ENCODE measurements at places on chromosomes 1 and 21. TPM values are rescaled to one million over a fixed set of nuclear protein-coding genes. Genes with fewer than 3 reads are reported as not detected.

- DNase-seq = no peak
Observed at GRCh38 chr1:67355745-67356424, 48.2 kb downstream of the IL12RB2 start.

DNA sequence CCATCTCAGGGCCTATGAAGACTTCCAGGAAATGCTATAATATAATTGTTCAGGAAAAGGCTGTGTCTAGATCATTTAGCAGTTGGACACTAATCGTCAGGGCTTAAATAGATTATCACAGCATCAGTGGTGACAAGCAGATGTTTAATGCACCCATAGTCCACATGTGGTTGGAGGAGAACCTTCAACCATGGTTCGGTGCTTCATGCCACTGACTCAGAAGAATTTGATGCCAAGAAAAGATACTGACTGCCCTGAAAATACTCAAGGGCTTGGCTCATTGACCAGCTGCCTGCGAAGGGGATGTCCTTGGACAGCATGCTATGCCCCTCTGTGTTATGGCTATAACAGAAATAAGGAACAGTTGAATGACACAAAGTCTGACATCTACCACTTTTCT is 175.7 kb downstream of the HHIPL2 start:
- no peak for DNase-seq

- no peak for DNase-seq
Observed at GRCh38 chr1:235416662-235417049, 49.4 kb downstream of the TBCE start.

DNA sequence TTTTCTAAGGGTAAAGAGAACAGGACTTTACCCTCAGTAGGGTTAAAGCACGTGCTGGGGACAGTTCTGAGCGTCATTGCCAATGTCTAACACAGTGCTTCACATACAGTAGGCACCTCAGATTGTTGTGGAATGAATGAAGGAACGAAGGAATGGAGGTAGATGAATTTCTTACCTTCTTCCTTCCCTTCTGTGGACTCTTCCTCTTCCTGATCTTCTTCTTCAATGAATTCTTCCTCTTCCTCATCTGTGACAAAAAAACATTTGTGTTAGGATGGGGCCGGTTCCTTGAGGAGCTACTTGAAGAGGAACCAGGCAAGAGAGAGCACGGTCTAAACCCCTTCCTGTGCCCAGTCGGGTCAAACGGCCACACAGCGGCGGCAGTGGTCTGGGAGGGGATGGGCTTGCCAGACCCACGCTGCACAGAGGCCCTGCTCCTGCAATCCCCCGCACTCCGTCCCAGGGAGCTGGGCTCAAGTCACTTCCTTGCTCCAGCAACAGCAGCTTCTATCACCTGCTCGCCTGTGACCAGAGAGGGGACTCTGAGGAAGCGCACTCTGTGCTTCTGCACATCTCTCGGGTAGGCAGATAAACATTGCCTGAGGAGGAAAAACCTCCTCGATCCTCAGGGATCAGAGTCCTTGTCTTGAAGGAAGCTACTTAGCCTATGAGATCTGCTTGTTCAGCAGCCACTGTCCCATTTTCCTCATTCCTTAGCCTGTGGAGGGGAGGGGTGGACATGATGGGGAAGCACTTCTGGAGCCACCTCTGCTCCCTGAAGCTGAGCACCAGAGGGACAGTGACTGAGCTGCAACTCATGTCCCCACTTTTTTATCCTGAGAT is 8.0 kb upstream of the SLC30A2 start:
- no peak for DNase-seq

DNA sequence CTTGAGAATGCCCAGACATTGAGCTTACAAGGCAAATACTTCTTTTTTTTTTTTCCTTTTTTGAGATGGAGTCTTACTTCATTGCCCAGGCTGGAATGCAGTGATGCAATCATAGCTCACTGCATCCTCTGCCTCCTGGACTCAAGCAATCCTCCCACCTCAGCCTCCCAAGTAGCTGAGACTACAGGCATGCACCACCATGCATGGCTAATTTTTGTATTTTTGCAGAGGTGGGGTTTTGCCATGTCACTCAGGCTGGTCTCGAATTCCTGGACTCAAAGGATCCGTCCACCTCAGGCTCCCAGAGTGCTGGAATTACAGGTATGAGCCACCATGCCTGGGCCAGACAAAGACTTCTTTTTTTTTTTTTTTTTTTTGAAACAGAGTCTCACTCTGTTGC is 79.1 kb downstream of the NUP210L start:
- no peak for DNase-seq

- no peak for DNase-seq
Observed at GRCh38 chr1:62126579-62127290, 67.9 kb upstream of the L1TD1 start.

GRCh38 chr1:177211231-177211630 is 40.5 kb downstream of the BRINP2 start:
- no peak for DNase-seq

The SYCP1 gene
- total RNA-seq = not detected

The KLHDC9 gene
- 0.41 TPM for total RNA-seq

The KRTAP6-1 gene
- total RNA-seq = not detected

The LDLRAD1 gene
- not detected for total RNA-seq
